ENCODE measurements at places on chromosomes 6 and 20.

GRCh38 chr6:158050955-158051354 is 69.3 kb downstream of the SYNJ2 start:
- DNase-seq: no peak

DNA sequence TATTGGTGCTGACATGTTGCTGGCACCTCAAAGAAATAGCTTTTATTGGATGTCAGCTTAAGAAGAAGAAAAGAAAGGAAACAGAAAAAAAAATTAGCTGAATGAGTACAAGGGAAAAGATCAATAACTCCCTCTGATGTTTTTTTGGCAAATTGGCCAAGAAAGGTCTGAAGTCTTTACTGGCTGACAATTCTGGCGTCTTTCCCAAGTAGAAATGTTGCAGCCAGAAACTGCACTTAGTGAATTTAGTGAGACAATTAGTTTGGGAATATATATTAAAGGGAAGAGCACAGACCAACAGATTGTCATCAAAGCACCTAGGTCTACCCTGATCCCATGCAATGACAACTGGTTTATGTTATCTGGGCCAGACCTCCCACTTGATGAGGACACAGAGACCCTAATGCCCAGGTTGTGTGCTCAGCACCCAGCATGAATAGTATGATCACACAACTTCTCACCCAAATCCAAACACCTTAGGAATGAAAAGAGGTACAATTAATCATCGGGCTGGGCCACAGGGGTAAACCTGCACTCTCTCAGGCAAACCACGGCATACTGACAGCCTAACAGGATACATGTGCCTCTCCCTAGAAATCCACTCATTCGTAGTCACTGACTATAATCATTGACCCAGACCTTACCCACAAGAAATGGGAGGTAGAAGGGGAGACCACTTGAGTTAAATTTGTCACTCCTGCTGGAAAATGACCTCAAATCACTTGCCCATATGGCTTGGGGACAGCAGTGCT is 612.3 kb upstream of the ARID1B start:
- DNase-seq: no peak

- DNase-seq: no peak
Observed at GRCh38 chr6:21158873-21159272, 434.7 kb upstream of the SOX4 start.

- peak; percentile 75 for DNase-seq
Observed at GRCh38 chr20:47354714-47355488, 1.6 kb downstream of the ZMYND8 start.

- no peak for DNase-seq
Observed at GRCh38 chr6:6586167-6586566, 2.4 kb upstream of the LY86 start.

GRCh38 chr20:51162015-51162414 is 139.1 kb upstream of the KCNG1 start:
- no peak for DNase-seq

GRCh38 chr20:62423326-62423706 is 4.0 kb downstream of the RBBP8NL start:
- DNase-seq: no peak

DNA sequence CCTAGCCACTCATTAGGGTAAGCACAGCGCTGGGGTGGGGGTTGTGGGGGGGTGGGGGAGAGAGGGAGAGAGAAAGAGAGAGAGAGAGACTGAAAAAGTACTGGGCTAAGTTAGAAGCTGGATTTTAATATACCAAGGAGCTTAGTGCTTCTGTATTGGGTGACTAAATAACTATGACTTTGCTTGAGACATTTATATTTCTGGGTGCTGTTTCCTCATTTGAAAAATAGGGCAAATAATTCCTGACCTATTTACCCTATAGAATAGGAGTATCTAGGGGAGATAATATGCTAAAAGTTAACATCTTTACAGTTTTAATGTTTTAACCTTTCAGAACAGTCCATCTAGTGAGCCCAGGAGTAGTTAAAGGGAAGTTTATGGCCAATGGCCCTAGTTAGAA is 7.7 kb downstream of the NKAIN2 start:
- DNase-seq: no peak

GRCh38 chr6:109292420-109292819 is 89.8 kb downstream of the CD164 start:
- DNase-seq: no peak

DNA sequence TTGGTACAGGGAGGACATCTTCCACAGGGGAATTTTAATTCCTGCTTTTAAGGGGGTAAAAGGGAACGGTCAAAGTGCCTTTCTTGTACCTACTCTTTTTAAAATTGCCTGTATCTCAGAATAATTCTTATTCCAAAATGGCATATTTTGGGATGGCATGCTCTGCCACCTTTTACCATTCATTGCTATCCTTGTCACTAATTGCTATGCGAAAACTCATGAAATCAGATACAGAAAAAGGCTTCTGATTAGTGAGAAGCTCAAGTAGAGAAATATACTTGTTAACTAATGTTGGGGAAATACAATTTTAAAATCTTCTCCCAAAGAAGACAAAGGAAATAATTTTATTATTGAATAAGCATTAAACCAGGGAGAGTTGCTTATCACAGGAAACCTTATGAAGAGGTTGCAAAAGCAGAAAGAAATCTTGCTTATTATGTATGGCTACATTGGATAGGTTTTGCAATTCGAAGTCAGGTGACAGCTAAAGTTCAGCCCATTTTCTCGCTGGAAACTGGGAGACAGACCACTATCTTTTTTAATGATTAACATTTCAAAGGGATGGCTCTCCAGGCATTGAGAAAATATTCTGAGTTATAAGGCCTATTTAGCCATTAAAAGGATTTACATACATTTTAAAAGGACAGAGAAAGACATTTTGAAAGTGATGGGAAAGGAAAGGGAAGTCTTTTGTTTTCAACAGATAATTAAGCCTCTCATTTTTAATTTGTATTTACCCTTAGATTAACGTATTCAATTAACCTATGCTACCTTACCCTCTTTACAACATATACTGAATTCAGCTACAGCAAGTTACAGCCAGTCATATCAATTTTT is 110.3 kb upstream of the PRSS16 start:
- no peak for DNase-seq

GRCh38 chr6:133326584-133326983 is 85.4 kb downstream of the EYA4 start:
- no peak for DNase-seq

GRCh38 chr6:18352842-18353241 is 34.3 kb upstream of the RNF144B start:
- no peak for DNase-seq

DNA sequence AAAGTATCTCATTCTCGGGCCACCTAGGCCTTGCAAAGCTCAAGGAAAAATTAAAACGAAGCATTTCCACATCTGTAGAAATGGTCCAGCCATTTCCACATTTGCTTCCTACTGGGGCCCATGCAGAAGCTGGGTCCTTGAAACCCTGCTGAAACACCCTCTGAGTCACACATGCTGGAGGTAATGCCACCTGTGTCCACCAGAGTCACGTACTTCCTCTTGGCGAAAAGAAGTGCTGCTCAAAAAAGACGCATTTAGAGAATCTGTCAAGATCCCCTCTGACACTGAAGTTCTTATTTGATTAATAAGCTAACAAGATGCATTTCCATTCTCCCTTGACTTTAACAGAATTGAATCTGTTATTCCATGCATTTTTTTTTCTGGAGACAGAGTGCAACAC is 423.2 kb downstream of the PREX1 start:
- DNase-seq: no peak

DNA sequence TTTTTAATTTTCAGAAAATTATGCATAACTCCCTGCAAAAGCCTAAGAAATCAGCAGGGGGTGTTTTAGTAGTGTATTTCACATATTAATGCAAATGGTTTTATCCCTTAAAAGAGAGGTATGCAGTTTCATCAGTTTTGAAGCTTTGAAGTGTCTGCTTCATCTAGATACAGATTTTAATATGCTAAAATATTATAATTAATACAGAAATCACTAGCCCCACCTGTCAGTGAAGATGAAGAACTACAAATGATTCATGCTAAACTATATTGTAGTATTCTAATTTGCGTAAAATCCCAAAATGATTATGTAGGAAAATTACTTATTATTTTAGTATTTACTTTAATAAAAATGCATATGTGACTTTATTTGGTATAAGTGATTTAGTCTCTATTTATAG is 2.9 kb upstream of the TFB1M start:
- DNase-seq: peak; percentile 24

DNA sequence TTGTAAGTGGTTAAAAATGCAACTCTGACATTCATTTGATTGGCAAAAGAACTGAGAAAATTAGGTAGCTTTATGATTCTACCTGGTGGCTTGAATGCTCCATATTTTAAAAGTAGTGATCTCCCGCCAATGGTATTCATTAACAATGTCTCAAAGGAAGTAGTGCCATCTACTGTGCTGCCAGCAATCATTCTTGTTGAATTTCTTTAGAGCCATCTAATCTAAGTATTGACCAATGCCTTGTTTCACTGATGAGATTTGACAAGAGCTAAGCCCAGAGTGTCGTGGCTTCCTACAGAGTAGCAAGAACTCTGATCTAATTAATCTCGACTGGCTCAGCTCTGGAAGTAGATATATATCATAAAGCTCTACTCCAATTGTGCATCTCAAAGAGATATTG is 696.7 kb downstream of the C6orf118 start:
- no peak for DNase-seq

- DNase-seq: no peak
Observed at GRCh38 chr6:13914351-13914750, 10.4 kb upstream of the RNF182 start.

DNA sequence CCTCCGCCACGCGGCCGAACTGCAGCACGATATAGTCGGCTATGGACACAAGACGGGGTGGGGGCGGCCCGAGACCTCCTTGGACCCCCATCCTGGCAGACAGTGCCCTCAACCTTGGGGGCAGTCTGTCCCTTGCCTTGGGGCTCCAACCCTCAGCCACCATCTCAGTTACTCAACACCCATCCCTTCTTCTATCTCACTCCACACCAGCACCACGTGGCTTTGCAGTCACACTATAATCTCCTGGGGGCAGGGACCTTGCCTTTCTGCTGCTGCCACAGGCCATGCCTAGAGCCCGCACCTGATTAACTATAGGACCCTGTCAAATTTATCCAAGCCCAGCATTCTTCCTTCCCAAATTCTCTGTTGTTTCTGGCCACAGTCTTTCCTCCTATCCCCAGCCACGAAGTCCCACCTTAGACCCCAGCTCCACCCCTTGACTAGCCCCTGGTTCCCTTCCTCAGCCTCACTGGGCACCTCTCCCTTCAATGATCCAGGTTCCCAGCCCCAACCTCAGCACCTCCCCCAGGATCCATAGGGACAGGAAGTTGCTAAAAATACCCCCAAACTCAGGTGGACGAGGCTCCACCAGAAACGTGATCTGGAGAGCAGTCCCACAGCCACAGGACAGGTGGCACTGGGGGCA is 1.7 kb upstream of the TEAD3 start:
- DNase-seq: no peak

DNA sequence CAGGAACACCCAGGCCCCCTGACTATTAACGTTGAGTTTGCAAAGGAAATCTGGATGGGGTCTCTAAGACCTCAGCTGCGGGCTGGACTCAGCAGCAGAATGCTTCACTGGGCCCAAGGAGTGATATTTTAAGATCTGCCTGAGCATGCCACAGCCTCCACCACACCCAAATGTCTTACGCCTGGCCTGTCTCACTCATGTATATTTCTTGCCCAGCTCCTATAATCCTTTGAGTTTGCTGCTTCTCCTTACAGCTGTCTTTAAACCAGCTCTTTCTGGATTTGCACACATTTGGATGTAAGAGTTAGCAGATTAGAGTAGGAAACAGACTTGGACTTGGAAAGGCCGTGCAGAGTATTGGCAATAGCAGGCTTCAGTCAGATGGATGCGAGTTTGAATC is 16.4 kb downstream of the CASS4 start:
- no peak for DNase-seq

- no peak for DNase-seq
Observed at GRCh38 chr6:63864671-63865318, 229.2 kb downstream of the PHF3 start.

DNA sequence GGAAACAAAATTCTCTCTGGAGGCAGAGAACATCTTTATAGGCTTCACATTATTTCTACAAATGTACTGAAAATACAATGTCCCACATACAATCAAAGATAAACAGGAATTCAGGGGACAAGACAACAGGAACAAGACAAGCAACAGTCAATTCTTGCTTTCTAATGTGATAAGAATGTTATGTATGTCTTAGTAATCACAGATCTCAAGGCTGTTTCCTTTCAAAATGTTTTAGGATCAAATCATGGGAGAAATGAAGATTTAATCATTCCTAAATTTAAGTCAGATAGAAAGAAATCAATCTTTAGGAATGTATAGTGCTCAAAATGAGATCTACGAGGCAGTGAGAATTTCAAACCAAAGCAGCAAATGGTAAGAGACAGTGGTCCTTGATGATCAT is 32.1 kb downstream of the NEDD9 start:
- DNase-seq: no peak

DNA sequence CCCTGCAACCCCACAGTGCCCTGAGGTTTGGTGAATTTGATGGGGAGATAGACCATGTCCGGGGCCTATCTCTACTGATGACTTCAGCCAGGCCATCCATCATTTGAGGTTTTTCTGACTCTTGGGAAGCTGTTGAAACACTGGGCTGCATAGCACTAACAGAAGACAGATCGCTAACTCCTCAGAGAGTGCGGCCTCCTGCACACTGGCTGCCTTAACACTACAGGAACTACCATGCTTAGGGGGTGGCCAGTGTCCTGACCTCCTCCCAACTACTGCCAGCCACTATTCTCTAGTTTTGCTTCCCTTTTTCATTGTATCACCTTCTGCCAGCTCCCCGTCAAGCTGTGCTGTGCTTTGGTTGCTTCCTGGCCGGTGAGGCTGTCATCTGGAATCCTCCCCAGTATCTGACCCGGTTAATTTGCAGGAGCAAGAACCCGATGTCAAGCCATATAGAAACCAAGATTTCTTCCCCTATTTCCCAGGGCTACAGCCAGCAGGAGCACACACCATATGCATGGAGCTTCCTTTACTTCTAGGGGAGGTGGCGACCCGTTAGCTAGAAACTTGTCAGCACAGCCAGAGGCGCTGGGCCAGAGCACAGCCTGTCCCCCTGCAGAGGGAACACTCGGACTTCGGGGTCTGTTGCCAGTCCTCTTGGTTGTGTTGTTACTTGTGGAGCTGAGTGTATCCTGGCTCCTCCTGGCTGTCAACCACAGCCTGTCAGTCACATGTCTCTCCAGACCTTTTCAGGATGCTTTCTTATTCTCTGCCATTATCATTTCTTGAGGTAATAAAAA is 57.3 kb upstream of the TRAF3IP2 start:
- no peak for DNase-seq

All from iris pigment epithelial cell (primary cell).